ENCODE measurements at places on chromosomes 12 and 14.

DNA sequence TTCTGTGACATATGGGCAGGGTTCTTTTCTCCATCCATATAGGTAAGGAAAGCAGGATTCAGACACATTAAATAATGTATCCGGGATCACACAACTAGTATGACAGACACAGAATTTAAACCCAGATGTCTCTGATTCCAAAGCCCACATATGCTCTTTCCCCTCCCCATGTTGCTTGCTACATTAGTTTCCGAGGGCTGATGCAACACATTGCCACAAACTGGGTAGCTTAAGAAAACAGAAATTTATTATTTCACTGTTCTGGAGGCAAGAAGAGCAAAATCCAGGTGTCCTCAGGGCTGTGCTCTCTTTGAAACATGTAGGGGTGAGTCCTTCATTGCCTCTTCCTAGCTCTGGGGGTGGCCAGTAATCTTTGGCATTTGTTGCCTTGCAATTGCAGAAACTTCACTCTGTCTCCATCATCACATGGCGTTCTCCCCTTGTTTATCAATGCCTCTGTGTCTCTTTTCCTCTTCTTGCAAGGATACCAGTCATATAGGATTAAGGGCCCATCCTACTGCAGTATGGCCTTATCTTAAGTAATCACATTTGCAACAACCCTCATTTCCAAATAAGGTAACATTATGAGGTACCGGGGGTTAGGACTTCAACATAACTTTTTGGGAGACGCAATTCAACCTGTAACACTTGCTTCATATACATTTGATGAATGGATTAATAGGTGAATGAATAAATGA is 83.0 kb upstream of the CCND2 start:
- DNase-seq, result no peak

DNA sequence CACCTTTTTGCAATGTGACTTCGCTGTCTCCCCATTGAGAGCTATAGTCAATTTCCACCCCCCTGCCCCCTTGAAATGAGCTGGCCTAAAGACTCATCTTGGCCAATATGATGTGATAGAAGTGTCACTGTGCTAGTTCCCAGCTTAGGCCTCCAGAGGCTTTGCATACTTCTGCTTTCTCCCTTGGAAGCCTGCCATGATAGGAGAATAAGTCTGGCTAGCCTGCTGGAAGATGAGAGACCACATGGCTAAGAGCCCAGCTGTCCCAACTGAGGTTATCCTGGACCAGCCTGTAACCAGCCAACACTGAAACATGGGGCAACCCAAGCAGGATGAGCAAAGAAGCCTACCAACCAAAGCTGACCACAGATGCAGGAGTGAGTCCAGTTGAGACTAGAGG is 196.9 kb downstream of the GRIN2B start:
- no peak for DNase-seq

GRCh38 chr14:82244791-82245190 is 711.1 kb upstream of the SEL1L start:
- DNase-seq, result no peak

DNA sequence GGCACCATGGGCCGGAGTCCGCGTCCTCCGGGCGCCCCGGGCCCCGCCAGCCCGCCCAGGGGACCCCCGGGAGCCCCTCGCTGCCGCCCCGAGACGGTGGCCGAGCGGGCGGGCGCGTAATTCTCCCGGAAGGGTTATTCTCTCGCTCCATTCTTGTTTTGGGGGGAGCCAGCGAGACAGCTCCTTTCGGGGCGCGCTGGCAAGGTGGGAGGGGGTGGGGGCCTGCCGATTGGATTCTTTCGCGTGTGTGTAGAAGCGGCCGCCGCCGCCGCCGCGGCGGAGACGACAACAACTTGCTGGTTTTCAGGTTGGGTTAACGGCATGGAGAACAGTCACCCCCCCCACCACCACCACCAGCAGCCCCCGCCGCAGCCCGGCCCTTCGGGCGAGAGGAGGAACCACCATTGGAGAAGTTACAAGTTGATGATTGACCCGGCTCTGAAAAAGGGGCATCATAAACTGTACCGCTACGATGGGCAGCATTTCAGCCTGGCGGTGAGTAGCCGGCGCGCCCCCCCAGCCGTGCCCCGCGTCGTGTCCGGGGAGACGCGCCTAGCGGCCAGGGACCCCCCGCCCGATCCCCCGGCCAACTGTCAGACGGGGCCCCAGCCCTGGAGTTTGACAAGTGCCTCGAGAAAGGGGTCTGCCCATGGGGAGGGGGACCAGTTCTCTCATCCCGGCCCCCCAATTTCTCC is 755 bp downstream of the SETD1B start:
- no peak for DNase-seq

GRCh38 chr14:36675581-36675980 is 13.9 kb downstream of the PAX9 start:
- DNase-seq, result no peak

- no peak for DNase-seq
Measured at GRCh38 chr12:752695-753610, 574 bp downstream of the WNK1 start.

GRCh38 chr12:14260011-14260993 is 105.2 kb upstream of the ATF7IP start:
- peak; percentile 85 for DNase-seq

DNA sequence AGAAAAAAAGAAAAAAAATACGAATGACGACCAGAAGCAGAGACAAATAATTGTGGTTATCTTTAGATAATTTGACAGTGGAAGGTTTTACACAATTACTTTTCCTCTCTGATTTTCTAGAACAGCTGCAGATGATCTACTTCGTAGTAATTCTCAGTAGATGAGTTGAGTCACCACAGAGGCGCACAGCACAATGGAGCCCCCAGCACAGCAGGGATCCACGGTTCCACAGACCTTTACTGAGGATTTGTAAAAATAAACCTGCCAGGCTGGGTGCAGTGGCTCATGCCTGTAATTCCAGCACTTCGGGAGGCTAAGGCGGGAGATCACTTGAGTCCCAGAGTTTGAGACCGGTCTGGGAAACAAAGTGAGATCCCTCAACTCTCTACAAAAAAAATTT is 29.3 kb downstream of the AMN start:
- no peak for DNase-seq

- DNase-seq, result no peak
Measured at GRCh38 chr14:33768458-33768830, 182.4 kb downstream of the EGLN3 start.

DNA sequence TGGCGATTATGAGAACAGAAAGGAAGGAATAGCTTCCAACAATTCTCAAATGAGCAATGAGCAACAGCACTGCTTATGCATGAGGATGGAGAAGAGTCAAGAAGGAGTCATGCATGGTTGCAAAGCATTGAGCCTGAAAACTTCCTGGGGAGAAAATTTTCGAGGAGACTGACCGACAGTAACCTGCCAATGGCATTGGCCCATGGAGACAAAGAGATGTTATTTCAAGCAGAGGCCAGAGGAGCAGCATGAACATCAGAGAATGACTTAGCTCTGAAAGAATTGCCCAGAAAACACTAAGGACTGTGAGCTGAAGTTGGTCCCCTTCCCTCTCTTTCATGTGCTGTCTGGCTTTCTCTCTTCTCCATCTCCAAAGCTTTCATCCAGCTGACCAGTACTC is 343.4 kb downstream of the ADAMTS20 start:
- no peak for DNase-seq

- DNase-seq, result no peak
Measured at GRCh38 chr12:7610006-7610405, 55.7 kb downstream of the APOBEC1 start.

GRCh38 chr12:132586929-132587328 is 23.5 kb downstream of the LRCOL1 start:
- no peak for DNase-seq

GRCh38 chr12:89353823-89354611 is 1.7 kb upstream of the DUSP6 start:
- DNase-seq, result peak; percentile 39

DNA sequence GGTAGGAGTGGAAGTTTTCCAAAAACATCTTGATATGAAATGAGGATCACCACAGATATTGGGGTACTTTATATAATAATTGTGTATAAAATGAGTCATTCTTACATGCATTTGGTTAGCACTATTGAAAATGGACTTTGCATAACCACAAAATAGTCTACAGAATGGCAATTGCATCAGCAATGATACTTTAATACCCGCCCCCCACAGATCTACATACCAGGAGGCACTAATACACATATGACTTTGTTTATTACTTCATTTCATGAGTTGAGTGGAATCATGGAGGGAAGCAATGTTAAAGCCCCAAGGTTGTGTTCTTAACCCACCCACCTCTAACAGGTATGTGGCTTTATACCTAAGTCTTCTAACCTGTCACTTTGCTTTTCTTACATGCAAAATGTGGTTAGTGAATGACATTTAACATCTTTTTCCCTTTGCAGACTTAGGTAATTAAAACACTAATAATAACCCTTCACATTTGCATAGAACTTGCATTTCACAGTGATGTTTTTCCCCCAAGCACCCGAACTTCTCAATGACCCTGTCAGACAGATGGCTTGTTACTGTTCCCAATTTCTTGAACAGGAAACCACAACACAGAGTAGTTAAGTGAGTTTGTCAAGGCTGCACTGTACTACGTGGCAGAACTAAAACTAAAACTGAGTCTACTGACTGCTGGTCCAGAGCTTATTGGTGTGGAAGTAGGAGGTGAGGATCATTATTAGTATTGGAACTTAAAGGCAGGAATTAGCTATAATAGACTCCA is 101.9 kb downstream of the NPAS3 start:
- no peak for DNase-seq

DNA sequence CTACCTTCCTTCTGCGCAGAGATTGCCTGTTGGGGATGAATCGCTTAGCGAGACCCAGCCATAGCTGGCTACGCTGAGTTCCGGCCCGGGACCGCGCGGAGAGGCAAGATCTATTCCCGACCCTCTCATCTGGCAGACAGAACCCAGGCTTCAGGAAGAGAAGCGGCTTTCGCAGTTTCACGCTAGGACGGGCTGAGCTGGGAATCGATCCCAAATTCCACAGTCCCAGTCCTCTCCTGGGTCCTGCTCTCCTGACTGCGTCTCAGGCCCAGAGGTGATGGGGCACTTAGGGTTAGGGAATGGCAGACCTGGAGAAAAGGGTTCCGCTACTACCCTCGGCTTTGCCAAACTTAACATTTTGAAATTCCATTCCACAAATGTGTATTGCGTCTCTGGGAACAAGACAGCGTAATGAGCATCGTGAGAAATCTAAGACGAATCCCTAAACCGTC is 2.8 kb downstream of the PTPN21 start:
- no peak for DNase-seq

DNA sequence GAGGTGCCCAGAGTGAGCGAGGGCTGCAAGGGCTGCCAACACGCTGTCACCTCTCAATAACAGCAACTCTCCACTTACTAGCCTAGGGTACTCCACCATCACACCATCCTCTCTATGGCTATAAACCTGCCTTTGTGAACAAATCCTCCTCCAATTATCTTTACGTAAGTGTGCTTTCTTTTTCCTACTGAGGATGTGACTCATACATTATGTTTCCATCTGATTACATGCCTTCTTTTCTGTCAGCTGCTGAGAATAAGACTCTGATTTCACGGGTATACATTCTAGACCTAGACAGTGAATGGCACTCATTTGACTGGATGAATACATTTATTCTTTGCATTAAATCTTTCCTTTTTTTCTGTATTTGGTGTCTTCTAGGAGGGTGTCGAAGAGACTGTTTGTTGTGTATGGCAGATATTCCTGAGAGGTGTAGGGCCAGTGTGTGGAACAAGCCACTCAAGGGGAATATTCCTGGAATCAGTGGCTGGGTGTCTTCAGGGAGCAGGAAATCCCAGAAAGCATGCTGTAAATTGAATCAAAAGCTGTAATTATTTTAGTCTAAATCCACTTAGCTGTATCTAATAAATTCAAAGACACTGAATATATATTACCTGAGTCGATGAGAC is 327.3 kb upstream of the TMTC1 start:
- DNase-seq, result no peak

- DNase-seq, result no peak
Measured at GRCh38 chr14:21840765-21841164, 167.1 kb upstream of the OR4E1 start.

- DNase-seq, result no peak
Measured at GRCh38 chr12:69042970-69043369, 110.0 kb upstream of the CPM start.

DNA sequence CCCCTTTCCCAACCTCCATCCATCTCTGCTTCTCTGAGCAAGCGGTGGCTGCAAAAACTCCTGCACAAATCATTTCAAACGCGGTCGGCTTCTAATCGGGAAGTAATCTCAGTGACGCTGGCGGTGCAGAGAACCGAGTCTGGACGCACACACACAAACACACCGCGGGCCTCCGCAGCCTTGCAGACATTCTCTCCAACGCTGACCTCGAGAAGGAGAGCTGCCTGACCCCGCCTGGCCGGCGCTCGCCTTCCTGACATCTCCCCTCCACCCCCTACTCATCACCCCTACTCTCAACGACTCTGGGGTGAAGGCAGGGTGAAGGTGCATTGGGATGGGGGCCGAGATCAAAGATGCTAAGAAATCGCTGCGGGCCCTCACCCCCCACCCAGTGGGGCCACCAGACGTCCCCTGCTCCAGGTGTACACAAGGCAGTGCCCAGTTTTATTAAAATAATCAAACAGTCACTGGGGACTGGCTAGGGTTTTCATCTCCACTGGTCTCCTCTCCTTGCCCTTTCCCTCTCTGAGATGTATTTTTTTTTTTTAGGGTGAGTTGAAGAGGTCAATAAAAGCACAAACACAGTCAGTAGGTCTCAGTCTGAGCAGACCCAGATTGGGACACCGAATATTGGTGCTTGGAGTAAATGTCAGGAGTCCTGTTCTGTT is 506 bp upstream of the TBX5 start:
- DNase-seq, result no peak

DNA sequence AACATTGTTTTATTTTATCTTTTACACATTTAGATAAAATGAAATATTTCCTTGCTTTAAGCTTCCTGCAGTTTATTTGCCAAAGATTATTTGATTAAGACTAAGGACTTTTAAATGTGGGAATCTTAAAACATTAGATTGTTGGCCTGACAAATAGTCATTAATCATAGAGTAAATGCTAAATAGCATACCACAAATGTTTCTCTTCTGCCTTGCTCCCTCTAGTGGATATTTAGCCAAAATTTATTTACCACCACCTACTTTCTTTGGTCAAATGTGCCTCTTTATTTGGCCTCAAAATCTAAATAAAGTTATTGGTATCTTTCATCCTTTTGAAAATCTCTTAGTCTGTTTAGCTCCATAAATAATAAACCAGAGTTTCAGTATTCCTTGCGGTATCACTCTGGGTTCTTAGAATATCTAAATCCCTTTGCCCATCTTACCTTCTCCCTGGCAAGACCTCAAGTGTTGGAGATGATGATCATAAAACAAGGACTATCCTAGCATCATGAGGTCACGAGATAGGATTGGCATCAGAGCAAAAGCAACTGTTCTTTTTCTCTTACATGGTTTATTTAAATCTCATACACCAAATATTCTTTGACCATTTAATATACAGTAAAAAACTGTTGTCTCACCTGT is 150.6 kb upstream of the AEBP2 start:
- DNase-seq, result no peak

GRCh38 chr12:132640936-132641335 is 22.4 kb downstream of the P2RX2 start:
- no peak for DNase-seq
